ENCODE measurements at places on chromosomes 6 and 20.

DNA sequence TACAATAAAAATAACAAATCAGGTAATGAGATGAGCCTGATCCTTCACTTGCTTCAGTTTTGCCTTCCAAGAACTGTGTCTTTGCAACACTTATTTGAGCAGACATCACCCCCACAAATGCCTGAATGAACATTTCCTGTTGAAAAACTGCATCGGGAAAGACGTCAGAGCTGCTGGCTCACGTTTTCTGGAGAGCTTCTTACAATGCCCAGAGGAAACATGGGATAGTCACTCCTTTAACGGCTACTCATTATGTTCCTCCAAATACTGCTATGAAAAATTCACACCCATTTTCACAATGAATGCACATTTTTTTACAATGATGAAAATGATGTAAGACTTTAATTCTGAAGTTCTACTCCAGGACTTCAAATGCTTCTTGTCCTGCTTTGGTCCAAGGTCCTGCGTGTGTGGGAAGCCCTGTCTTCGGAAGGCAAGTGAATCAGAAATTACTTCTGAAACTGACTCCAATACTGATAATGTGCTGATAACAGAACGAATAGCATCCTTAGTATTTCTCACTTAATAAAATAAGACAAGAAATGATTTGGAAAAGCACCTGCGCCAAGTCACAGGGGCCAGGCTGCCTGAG, 238.0 kb downstream of the ANKRD60 start:
- no peak for DNase-seq

- DNase-seq: peak; percentile 98
Measured at GRCh38 chr6:156557251-156557910, 219.8 kb upstream of the ARID1B start.

GRCh38 chr6:118982575-118982911, 47.6 kb upstream of the MCM9 start:
- no peak for DNase-seq

- DNase-seq: no peak
Measured at GRCh38 chr6:30450909-30451841, 38.1 kb upstream of the HLA-E start.

DNA sequence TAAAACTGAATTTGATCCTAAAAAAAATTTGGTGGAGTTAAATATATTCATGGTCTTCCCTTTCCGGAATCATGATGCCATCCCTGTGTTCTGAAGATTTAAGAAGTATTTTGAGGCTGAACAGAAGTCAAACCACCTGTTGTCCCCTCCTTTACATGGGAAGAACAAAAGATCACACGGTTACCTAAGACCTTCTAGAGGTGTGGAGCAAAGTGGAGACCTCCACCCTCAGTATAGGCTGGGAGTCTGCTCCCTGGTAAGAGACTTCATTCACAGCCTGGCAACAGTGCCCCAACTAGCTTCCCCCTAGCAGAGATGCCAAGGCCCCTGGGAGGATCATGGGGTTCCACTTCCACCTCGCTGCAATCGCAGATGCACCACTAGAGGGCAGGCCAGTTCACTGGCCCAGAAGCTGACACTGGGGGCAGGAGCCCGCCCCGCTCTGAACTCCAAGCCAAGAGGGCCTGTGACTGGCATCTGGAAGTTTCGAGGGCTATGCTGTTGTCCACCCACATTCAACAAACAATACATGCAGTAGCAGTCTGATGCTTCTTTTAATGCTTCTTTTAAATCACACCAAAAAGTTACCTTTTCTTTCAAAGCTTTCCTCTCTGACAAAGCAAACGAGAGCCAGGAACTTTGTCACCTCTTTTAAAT, 19.5 kb upstream of the UBE2J1 start:
- peak; percentile 27 for DNase-seq

DNA sequence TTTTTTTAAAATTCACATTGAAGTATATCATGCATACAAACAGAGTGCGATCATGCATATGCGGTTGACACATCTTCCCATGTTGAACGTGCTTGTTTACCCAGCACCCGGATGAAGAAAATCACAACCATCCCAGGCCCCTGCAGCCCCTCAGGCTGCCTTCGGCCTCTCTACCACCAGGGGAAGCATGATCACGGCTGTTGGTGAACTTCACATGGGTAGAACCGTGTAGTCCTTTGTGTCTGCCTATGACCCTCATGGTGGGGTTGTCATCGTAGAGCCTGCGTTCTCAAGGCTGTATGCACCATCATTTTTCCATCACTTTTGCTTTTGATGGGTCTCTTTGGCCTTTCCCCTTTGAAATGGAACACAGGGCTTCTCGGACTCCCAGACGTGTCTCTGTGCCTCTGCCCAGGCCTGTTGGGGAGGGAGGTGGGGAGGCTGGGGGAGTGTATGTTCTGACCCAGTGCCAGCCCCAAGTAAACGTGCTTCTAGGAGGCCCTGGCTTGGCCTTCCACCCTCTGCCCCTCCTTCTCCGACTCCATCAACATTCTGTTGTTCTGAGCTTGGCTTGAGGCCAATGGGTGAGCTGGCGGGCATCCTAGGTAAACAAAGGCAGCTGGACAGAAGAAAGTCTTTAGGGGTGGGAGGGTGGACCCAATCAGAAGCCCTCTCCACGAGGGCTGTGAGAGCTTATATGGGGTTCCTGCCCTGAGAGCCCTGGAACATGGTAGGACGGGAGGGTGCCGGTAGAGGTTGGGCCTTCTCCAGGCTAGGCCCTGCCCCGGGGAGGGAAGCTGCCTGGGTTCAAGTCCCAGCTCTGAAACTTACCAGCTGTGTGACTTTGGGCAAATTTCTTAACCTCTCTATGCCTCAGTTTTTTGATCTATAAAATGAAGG, 39.7 kb downstream of the TGM2 start:
- peak; percentile 99 for DNase-seq

DNA sequence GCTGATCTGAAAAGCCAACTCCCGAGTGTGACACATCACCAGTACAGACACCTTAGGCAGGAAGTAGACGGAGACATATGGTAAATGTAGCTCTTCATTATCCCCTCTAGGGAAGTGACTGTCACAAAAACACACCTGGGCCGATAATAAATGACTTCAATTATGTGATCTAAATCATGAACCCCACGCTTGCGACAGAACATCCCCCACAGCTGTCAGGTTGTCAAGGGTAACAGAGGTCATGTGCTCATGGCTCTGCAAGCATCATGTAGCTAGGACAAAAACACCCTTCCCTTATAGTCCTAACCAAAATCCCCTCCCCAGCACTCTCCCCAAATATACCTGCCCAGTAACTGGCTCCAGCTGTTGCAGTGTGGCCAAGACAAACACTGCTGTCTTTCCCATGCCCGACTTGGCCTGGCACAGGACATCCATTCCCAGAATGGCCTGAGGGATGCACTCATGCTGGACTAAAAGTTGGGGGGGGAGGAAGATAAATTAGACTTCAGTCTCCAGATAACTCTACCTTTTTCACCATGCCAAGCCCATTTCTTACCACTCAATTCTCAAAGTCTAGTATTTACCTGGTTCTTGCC, 2.9 kb downstream of the DDX39B start:
- no peak for DNase-seq

GRCh38 chr6:32216998-32217397, 6.9 kb downstream of the NOTCH4 start:
- no peak for DNase-seq

GRCh38 chr6:67896476-67896875, 738.6 kb upstream of the ADGRB3 start:
- no peak for DNase-seq

DNA sequence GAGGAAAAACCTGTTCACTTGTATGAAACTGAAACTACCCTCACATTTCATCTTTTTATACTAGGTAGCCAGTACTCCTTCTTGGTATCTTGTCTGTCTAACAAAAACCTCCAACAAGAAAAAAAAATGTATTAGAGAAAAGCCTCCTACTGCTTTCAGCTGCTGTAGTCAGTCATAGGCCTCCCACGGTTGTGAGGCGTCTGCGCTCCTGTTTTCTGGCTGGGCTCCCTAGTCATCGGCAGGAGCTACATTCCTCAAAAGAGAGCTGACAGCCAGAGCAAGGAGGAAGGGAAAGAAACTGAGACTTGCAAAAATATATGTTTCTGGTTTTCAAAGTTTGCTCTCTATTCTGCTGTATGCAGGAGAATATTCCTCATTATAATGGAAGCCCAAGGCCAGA, 517.0 kb downstream of the LMBRD1 start:
- DNase-seq: no peak

DNA sequence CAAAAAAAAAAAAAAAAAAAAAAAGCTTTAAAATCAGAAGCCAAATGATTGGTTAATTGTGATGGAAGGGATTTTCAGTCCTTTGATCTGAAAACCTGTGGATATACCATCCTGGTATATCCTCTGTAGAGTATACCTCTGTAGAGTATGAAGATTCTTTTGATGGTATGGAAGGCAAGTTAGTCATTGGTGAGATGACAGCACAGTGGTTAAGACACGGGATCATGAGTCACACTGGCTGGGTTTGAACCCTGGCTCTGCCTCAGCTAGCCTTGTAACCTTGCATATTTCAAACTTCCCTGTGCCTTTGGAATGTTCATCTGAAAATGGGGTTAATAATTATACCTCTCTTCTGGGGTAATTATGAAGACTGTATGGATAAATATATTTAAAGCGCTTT, 179.3 kb downstream of the CARMIL1 start:
- DNase-seq: no peak

DNA sequence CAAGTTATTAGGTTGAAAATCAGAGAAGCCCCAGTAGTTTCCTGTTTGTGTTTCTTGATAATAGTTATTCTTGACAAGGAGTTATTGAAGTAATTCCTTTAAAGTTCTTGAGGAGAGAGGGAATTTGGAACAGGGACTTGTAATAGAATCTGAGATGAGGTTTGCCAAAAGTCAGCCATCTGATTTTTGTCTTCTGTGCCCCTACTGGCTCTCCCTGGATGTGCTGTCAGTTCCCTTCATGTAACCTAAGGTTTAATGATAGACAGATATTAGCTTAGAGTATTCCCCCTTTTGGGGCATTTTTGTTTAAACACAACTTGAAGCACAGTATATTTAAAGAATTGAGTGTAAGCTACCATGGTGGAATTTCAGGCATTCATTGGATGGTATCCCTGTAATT, 71.4 kb downstream of the CARMIL1 start:
- no peak for DNase-seq

DNA sequence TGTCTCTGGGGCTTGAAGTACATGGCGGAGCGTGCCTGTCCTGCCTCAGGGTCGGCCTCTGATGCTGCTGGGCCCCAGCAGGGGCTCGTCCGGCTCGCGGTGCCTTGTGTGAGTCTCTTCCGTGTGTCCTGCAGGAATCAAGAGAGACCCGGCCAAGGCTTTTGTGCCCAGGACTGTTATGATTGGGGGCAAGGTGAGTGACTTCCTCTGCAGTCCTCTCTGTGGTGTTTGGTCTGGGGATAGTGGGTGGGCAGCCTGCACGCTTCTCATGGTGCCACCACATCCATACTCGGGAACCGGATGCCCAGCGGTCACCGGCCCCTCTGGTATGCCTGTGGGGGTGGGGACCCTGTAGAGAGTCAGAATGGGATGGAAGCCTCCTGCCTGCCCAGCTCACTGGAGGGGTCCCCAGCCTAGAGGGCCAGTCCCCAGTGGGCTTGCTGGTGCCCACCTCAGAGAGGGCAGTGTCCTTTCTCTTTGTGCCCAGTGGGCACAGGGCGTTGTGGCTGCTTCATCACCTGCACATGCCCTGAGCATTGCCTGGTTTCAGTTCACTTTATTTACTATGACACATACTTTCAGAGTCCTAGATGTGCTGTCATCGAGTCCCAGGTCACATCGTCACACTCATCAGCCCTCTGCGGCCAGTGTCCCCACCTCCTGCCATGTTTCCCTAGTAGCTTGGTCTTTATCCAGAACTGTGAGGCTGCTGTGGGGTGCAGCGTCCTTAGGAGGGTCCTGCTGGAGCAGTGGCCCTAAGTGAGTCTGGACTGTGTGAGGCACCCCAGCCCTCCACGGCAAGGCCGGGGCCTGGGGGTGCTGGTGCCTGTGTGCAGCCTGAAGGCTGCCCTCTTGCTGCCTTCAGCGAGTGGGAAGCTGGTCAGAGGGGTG, 40.7 kb downstream of the PYGB start:
- no peak for DNase-seq

GRCh38 chr6:106379951-106380350, 19.4 kb downstream of the CRYBG1 start:
- DNase-seq: no peak

All from NCI-H1092 treated with DMSO at 0.1 percent for 48 hours (cell line).